ENCODE measurements at places on chromosomes 7 and 10.
A peak's percentile ranks its signal among the peaks of the same experiment; 100 is the strongest.

DNA sequence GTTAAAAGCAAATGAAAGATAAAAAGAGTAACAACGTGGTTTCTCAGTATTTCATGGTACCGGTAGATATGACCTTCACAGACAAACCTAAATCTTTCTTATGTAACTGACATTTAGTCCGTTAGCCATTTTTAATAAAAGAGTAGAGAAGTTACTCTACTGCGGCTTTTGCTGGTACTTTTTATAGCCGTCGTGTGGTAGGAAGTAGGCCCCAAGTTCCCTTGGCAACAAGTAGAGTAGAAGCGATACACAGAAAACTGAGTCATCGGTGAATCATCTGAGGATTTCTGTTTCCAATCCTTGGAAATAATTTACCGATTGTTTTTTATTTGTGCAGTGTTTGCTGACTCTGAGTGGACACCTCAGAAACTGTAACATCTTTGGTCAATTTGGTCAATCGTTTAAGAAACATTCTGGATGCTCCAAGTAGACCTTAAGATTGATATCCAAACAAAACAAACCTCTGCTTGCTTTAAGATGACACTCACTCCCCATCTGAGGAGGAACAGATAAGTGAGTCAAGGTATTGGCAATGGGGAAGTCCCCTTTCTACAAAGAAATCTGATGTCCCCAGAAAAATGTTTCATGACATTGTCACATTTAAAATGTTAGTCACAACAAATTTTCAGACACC, 63.9 kb upstream of the AHR start:
- peak; percentile 56 for DNase-seq

- no peak for DNase-seq
These were observed 318.5 kb downstream of the DOCK4 start for GRCh38 chr7:111887734-111888133.

- DNase-seq: no peak
These were observed 122.0 kb downstream of the AGMO start for GRCh38 chr7:15439853-15440252.

DNA sequence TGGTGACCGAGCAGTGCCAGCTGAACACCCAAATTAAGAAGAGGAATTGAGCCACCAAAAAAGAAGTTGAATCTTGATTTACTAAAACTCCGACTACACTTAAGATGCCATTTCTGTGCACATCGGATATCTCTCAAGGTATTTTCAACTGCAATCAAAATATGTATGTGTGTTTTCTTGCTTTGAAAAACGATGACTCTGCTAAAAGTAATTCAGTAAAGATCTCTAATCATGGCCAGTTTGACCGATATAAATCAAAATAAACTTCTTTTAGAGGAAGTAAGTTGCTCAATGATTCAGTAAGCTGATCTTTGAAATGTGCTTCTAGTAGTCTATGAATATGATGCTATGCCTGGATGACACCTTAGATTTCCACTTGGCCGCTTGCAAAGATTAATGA, 453.5 kb upstream of the TPK1 start:
- DNase-seq: no peak

- DNase-seq: no peak
These were observed 40.2 kb upstream of the PROSER2 start for GRCh38 chr10:11782793-11783557.

GRCh38 chr7:29401769-29402168, 161.9 kb upstream of the PRR15 start:
- no peak for DNase-seq

DNA sequence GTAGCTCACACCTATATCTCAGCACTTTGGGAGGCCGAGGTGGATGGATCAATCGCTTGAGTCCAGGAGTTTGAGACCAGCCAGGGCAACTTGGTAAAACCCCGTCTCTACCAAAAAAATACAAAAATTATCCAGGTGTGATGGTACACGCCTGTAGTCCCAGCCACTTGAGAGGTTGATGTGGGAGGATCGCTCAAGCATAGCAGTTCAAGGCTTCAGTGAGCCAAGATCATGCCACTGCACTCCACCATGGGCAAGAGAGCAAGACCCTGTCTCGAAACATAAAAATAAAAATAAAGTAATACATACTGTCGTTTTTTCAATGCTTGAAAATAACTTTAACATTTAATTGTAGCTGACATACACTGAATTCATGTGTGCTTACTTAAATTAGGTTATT, 57.3 kb downstream of the REEP3 start:
- DNase-seq: no peak

- no peak for DNase-seq
These were observed 19.1 kb downstream of the NACAD start for GRCh38 chr7:45069444-45070253.

- DNase-seq: no peak
These were observed 1.7 kb downstream of the TES start for GRCh38 chr7:116211913-116212596.

DNA sequence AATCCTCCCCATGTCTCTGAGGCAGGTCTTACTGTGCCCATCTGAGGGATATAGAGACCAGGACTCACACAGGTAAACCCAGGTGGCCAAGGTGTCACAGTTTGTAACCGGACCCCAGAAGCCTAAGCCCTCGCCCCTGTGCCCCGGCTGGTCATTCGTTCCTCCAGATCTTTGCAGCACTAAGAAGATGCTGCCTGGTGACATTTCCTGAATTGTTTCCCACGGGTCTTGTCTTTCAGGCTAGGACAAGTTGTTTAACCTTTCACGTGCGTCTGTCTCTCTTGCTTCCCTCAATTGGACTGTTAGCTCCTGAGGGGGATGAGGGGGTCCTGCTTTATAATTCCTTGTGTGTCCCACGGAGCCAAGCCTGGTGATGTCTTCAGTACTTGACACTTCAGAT, 158.0 kb downstream of the KCNMA1 start:
- DNase-seq: no peak

- DNase-seq: no peak
These were observed 26.7 kb downstream of the TMEM273 start for GRCh38 chr10:49161411-49161997.

- no peak for DNase-seq
These were observed 153.7 kb downstream of the FANK1 start for GRCh38 chr10:126049759-126050700.

DNA sequence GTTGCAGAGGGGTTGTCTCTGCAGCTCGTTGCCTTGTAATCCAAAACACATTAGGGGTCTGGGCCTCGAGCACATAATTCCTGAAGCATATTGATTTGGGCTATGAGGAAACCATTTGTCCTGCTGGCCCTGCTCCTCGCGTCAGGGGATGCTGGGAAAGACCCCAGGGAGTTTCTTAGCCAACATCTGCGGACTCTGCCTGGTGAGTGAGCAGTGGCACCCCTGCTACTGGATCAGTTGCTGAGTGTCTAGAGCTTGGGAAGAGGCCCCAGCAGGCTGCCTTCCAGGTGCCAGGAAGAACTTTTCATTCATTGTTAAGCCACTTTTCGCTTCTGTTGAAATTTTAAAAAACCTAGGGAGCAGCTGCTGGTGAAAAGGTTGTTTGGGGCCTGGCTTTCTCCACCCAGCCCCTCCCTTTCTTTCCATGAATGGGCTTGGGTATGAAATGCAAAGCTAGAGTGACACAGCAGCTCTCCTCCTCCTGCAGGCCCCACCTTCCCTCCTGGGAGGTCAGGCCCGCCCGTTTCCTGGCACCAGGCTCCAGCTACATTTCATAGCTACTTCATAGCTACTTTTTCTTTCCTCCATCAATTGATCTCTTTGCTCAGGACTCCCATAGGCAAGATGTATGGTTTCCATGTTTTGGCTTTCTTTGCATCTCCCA, 26.8 kb downstream of the TACR2 start:
- no peak for DNase-seq

- DNase-seq: peak; percentile 14
These were observed 228.2 kb downstream of the PTEN start for GRCh38 chr10:88091490-88092061.

DNA sequence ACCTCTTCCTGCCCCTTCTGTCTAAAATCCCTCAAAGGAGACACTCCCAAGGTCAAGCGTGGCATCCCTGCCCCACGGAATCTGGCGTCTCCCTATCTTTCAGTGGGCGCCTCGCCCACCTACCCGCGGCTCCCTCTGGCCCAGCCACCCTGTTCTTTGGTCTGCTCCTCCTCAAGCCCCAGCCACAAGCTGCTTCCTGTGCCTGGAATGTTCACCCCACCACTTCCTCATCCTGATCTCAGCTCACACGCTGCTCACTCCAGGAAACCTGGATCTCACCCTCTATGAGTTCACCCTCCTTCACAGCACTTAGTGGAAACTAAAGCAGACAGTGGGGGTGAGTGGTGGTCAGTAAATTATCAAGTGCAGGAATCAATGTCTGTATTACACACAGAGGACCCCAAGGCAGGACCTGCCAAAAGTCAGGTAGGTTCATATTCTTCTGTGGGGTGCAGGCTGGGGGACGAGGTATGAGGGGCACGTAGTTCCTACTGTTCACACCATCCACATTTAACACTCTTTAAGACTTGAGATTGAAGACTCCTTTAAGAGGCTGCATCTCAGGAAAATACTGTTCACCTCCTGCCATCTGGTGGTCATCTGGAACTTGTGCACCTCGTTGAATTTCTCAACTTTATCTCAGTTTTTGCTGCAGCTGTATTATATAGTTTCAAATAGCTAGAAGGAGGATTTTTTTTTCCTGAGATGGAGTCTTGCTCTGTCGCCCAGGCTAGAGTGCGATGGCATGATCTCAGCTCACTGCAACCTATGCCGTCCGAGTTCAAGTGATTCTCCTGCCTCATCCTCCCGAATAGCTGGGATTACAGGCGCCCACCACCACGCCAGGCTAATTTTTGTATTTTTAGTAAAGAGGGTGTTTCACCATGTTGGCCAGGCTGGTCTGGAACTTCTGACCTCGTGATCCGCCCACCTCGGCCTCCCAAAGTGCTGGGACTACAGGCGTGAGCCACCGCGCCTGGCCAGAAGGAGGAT, 166.6 kb downstream of the ARHGAP21 start:
- DNase-seq: no peak
